Tibial nerve (tissue), 4 donors: ENCODE measurements at places on chromosomes 7 and 10. TPM values are rescaled to one million over a fixed set of nuclear protein-coding genes. Genes with fewer than 3 reads are reported as not detected.
A peak's percentile ranks its signal among the peaks of the same experiment; 100 is the strongest.

Gene ACTR3C
- 2.3 TPM for total RNA-seq

Gene CDHR1
- total RNA-seq = not detected

GRCh38 chr7:3112479-3113134 is 68.9 kb upstream of the CARD11 start:
- DNase-seq = no peak
- H3K27ac ChIP-seq = no peak overlapping the region
- no peaks in the 10 kb centered on the region for H3K27me3 ChIP-seq
- H3K4me3 ChIP-seq = no peak overlapping the region
- no peaks in the 10 kb centered on the region for H3K4me1 ChIP-seq

GRCh38 chr10:97922022-97922758 is 72.5 kb downstream of the GOLGA7B start:
- no peak overlapping the region for H3K4me3 ChIP-seq
- no peaks in the 10 kb centered on the region for H3K27me3 ChIP-seq
- no peaks in the 10 kb centered on the region for H3K36me3 ChIP-seq

DNA sequence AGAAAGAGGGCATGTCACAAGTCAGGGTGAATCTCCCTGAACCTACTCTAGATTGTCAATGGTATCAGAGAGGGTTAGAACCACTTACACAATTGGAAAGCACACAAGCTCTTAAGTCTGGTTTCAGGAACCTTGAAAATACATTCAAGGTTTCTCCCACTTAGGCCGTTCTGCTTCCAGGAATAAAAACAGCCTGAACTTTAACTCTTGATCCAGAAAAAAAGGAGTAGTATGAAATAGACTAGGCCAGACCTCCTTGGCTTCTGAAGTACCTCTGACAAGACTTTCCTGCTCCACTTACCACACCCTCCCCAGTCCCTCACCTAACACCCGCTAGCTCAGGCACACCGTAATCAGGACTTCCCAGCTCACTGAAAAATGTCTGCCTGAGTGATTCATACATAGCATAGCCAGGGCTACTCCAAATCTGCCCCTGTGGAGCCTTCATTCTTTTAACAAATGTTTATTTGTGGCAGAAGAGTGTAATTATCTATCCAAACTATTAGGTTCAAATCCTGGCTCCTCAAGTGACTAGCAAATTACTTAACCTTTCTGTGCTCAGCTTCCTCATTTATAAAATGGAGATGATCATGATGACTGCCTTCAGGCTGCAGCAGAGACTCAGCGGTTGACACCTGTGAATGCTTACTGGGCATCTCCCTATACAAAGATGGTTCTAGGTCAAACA is 30.3 kb upstream of the IL6 start:
- H3K36me3 ChIP-seq = no peaks in the 10 kb centered on the region
- DNase-seq = no peak
- no peak overlapping the region for H3K4me3 ChIP-seq
- H3K4me1 ChIP-seq = no peaks in the 10 kb centered on the region

DNA sequence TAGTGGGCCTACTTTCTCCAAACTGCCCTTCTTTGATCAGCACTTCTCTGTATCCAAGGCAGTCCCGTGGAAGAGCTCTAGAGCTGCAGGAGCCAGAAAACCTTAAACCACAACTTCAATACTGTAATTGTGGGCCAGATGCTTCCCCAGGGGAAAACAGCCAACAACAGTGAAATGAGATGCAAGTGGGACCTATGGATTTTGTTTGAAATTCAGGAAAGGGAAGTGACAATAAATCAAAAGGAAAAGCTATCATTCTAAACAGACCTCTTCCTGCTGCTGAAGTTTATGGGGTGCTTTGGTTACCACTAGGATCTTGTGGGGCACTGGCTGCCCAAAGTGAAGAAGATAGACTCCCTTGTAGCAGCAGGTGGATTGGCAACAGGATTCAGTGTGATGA is 1031.7 kb downstream of the LRMDA start:
- H3K27ac ChIP-seq = no peak overlapping the region
- H3K4me3 ChIP-seq = no peak overlapping the region
- H3K27me3 ChIP-seq = no peaks in the 10 kb centered on the region
- peaks cover 20% of the 10 kb centered on the region for H3K4me1 ChIP-seq
- no peak for DNase-seq
- H3K36me3 ChIP-seq = no peaks in the 10 kb centered on the region

DNA sequence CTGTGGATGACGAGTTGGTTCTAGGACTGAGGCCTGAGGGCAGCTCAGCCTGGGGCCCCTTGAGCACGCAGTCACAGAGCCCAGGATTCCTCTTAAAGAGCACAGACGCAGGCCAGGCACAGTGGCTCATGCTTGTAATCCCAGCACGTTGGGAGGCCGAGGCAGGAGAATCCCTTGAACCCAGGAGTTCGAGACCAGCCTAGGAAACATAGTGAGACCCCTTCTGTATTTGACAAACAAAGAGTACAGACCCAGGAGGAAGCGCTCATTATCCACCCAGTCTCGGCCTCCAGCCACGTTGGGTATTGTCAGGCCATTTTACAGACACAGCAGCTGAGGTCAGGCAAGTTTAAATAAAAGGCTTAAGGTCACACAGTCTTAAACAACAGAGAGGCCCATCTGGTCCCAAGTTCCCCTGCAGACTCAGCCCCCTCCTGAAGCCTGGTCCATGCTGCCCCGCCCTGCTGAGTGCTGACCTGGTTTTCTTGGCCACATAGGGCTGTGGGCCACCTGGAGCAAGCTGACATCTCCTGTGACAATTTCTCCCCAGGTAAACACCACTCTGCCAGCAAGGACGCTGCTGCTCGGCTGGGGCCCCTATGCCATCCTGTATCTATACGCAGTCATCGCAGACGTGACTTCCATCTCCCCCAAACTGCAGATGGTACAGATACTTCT is 12.6 kb downstream of the RGR start:
- H3K36me3 ChIP-seq = no peaks in the 10 kb centered on the region
- DNase-seq = no peak
- no peak overlapping the region for H3K4me3 ChIP-seq
- H3K4me1 ChIP-seq = peaks cover 9% of the 10 kb centered on the region
- no peak overlapping the region for H3K27ac ChIP-seq
- H3K27me3 ChIP-seq = no peaks in the 10 kb centered on the region

- no peaks in the 10 kb centered on the region for H3K36me3 ChIP-seq
- no peaks in the 10 kb centered on the region for H3K27me3 ChIP-seq
- no peak overlapping the region for H3K27ac ChIP-seq
- no peak overlapping the region for H3K4me3 ChIP-seq
- DNase-seq = no peak
These were observed 30.0 kb upstream of the CDH23 start for GRCh38 chr10:71366690-71367089.

DNA sequence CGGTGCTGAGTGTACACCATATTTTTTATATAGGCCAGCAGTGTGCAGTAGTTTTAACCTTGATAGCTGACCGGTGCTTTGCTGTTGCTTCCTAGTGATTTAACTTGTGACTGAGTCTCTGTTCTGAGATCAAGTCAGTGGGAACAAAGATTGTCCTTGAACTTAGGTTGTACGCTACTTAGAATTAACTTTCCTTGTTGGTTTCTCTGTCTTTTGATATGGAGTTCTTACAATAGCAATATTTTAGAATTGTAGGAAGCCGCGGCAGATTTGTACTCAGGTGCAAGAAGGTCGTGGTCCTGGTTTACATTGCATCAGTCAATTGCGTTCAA is 1.3 kb downstream of the DDX21 start:
- H3K36me3 ChIP-seq = no peaks in the 10 kb centered on the region
- H3K27me3 ChIP-seq = no peaks in the 10 kb centered on the region
- peak overlapping the region; percentile 77 for H3K4me3 ChIP-seq
- no peak for DNase-seq
- H3K4me1 ChIP-seq = peaks cover 36% of the 10 kb centered on the region
- peak overlapping the region; percentile 86 for H3K27ac ChIP-seq

DNA sequence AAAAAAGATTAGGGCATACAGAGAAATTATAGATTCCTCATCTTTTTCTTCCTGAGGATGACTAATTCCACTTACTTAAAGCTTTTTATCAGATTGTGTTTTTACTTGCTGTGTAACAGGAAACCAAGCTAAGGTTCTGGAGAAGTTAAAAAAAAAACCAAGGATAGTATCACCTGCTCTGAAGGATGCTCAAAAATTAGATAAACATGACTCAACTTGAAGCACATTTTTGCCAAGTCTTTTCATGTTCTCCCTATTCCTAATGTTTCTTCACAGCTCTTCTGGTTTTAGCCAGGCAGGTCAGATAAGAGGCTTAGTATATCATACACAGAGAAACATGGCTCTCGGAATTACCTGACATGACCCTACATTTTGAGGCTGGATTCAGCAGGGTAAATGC is 90.3 kb downstream of the CPEB3 start:
- no peak overlapping the region for H3K4me3 ChIP-seq
- no peaks in the 10 kb centered on the region for H3K36me3 ChIP-seq
- H3K27ac ChIP-seq = no peak overlapping the region
- no peak for DNase-seq

DNA sequence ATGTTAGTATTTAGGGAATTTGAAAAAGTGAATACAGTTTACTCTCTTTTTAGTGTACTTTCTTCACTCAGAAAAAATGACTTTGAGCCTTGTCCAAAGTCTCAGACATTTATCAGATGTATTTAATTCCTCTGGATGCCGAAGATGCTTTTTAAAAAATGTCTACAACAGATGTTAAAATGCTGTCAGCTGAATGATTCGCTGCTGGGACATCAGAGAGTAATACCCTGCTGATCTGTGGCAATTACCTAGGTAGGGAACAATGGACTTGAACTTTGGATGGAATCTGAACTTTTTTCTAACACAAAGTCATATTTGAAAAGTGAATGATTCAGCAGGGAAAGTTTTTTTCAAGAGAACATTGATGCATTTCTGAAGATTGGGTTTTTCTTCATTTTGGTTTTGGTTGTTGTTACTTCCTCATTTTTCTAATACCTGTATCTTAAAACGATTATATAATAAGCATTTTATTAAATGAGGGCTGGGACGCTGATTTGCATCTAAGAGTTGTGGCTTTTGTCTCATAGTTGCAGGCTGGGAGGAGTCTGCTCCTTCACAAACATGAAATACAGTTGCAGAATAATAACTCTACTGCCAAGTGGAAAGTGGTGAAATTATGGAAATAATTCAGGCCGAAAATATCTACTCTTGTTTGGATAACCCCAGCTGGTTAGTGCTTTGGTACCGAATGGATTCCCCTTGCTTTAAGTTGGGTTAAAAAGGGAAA is 98.0 kb downstream of the SPAG6 start:
- no peaks in the 10 kb centered on the region for H3K36me3 ChIP-seq
- no peak for DNase-seq
- no peak overlapping the region for H3K27ac ChIP-seq
- no peaks in the 10 kb centered on the region for H3K4me1 ChIP-seq
- no peaks in the 10 kb centered on the region for H3K27me3 ChIP-seq
